ENCODE measurements at places on chromosomes 1 and 21.

DNA sequence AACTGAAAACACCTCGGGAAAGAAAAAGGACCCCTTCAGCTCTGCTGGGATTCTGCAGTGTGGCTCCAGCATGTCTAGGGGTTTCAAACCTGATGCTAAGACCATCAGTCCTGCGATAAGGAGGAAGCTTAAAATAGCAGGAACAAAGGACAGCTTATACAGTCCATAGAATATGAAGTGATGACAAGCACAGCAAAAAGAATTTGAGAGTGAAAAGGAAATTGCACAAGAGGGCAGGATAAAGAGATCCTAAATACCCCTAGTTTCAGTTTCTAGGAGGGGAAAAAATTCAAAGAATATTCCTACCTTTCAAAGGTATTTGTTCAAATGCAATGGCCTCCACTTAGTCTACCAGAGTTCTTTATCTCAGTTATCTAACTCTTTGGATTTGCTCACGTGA is 171.4 kb downstream of the TGFB2 start:
- DNase-seq: no peak

DNA sequence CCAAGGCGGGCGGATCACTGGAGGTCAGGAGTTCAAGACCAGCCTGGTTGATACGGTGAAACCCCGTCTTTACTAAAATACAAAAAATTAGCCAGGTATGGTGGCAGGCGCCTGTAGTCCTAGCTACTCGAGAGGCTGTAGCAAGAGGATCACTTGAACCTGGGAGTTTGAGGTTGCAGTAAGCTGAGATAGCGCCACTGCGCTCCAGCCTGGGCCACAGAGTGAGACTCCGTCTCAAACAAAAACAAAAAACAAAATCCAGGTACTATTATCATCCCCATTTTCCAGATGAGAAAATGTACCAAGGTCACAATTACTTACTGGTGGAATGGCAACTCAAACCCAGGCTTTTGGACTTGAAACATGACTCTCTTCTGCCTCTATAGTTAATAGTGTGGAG is 4.5 kb downstream of the TOMM20 start:
- DNase-seq: no peak

- no peak for DNase-seq
Measured at GRCh38 chr1:118075116-118075515, 109.9 kb downstream of the SPAG17 start.

DNA sequence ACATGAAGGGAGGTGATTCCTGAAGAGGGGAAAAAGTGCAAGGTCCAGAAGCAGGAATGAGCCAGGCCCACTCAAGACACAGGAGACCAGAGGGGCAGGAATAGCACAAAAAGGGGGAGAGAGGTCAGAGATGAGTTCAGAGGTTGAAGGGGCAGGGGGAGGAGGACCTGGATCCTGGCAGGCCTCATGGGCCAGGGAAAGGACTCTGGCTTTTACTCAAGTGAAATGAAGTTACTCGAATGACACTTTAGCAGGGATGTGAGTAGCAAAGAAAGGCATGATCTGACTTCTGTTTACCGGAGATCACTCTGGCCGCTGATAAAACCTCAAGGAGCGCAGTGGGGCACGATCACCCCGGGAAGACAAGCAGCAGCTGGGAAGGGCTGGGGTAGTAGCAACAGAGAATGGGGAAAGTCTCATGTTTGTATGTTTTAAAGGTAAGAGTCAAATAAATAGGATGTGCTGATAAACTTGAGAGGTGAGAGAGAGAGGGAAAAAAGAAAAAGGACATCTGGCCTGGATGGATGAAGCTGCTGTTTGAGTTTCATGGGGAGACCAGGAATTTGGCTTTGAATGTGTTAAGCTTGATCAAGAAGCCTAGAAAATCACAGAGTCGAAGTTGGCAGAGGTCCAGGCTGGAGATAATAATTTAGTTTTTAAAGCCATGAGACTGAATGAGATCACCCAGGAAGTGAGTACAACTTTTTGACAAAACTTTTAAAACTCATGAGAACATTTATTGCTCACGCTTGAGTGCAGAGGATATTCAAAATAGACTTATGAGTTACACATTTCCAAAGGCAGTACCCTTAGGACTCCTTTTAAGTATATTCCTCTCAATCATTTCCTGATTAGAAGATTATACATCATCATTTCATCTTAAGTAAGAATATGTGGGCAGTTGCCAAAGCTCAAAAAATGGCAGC is 156.0 kb downstream of the RERE start:
- DNase-seq: no peak

- DNase-seq: no peak
Measured at GRCh38 chr1:15107911-15108310, 45.6 kb upstream of the TMEM51 start.

All from stimulated activated CD8-positive, alpha-beta memory T cell treated with anti-CD3 and anti-CD28 coated beads, Interleukin-15, amount 100 ng/mL, for 48 hours (primary cell).